ENCODE measurements at places on chromosomes 12 and 14.

DNA sequence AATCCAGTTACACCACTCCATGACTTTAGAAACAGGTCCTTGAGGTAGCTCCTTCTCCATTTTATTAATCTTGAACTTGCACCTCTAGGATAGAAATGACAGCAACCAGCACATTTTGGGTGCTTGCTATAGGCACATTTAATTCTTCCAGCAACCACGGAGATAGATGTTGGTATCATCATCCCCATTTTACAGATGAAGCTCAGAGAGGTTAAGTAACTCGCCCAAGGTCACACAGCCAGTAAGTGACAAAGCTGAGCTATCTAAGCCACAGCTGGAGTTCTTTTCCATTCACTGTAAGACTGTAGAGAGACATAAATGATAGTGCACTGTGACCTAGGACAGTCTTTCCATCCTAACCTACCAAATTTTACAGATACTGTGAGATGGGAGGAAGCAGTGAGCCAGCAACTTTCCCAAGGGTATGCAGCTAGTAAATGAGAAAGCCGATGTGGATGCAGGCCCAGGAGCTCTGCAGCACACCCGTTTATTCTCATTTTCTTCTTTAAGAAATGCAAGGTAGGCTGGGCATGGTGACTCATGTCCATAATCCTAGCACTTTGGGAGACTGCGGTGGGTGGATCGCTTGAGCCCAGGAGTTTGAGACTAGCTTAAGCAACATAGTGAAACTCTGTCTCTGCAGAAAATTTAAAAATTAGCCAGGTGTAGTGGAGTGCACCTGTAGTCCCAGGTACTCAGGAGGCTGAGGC is 103.2 kb downstream of the TBX5 start:
- H3K27me3 ChIP-seq = peaks cover 2% of the 10 kb centered on the region
- H3K4me3 ChIP-seq = no peak overlapping the region
- H3K4me1 ChIP-seq = no peaks in the 10 kb centered on the region
- no peak overlapping the region for H3K27ac ChIP-seq
- DNase-seq = no peak
- no peaks in the 10 kb centered on the region for H3K36me3 ChIP-seq

- no peak for DNase-seq
- no peak overlapping the region for H3K27ac ChIP-seq
- no peak overlapping the region for H3K4me3 ChIP-seq
- H3K36me3 ChIP-seq = no peaks in the 10 kb centered on the region
- H3K4me1 ChIP-seq = peaks cover 5% of the 10 kb centered on the region
Measured at GRCh38 chr14:23548351-23549318, 2.9 kb downstream of the ZFHX2 start.

- H3K27me3 ChIP-seq = no peaks in the 10 kb centered on the region
- peaks cover 33% of the 10 kb centered on the region for H3K36me3 ChIP-seq
- no peak for DNase-seq
- H3K27ac ChIP-seq = no peak overlapping the region
- no peak overlapping the region for H3K4me3 ChIP-seq
Measured at GRCh38 chr12:71892059-71892458, 46.6 kb upstream of the TPH2 start.

DNA sequence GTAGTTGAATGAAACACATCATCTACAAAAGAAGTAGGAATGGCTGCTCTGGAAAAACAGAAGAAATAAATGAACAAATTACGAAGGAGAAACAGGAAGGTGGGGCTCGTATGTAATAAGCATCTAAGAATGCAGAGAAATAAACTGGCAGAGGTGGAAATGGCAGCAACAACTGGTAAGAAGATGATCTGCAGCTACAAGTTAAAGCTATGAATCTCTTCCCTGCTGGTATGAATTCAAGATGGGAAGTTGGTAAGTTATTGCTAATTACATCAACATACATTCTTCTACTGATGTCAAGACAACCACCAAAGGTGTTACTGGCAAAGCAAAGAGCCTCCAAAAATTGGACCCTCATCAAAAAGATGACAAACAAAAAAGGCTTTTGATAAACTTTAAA is 59.8 kb downstream of the HECTD4 start:
- no peaks in the 10 kb centered on the region for H3K27me3 ChIP-seq
- no peak overlapping the region for H3K4me3 ChIP-seq
- no peak for DNase-seq
- H3K27ac ChIP-seq = no peak overlapping the region
- H3K4me1 ChIP-seq = peaks cover 7% of the 10 kb centered on the region
- H3K36me3 ChIP-seq = no peaks in the 10 kb centered on the region

DNA sequence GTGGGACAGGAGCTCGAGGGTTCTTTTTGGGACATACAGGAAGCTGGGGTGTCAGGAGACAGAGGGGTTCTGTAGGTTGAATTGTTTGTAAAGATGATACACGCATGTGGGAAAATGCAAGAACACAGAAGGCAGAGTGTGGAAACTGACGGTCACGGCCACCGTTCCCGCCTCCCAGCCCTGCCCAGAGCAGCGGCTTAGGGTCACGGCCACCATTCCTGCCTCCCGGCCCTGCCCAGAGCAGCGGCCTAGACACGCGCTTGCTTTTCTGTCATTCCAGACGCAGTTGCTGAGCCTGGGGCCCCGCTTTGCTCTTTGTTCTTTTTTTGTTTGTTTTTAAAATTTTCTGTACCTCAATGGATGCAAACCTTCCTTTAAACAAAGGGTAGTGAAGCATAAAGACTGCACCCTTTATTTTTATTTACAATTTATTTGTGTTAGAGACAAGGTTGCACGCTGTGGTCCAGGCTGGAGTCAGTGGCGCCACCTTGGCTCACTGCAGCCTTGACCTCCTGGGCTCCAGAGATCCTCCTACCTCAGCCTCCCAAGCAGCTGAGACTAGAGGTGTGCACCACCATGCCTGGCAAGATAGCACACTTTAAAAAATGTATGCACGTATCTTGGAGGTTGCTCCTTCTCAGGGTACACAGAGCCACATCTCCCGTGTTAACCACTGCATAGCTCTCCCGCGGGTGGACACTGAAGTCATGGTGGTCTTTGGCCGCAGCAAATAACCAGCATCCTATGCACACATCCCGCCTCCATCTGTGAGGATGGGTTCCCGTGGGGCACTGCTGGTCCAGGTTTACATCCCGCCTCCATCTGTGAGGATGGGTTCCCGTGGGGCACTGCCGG is 142.3 kb downstream of the ADGRD1 start:
- peak; percentile 1 for DNase-seq
- H3K4me3 ChIP-seq = no peak overlapping the region
- H3K4me1 ChIP-seq = peaks cover 17% of the 10 kb centered on the region
- H3K36me3 ChIP-seq = no peaks in the 10 kb centered on the region
- H3K27ac ChIP-seq = no peak overlapping the region
- H3K27me3 ChIP-seq = peaks cover 3% of the 10 kb centered on the region

DNA sequence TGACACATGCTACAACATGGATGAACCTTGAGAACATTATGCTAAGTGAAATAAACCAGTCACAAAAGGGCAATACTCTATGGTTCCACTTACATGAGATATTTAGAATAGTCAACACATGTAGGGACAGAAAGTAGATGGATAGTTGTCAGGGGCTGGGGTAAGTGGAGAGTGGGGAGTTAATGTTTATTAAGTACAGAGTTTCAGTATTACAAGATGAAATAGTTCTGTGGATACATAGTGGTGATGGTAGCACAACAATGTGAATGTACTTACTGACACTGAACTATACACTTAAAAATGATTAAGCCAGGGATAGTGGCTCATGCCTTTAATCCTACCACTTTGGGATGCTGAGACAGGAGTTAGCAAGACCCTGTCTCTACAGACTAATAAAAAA is 8.7 kb downstream of the NUP107 start:
- H3K27me3 ChIP-seq = no peaks in the 10 kb centered on the region
- H3K4me1 ChIP-seq = no peaks in the 10 kb centered on the region
- peaks cover 63% of the 10 kb centered on the region for H3K36me3 ChIP-seq
- no peak overlapping the region for H3K27ac ChIP-seq

DNA sequence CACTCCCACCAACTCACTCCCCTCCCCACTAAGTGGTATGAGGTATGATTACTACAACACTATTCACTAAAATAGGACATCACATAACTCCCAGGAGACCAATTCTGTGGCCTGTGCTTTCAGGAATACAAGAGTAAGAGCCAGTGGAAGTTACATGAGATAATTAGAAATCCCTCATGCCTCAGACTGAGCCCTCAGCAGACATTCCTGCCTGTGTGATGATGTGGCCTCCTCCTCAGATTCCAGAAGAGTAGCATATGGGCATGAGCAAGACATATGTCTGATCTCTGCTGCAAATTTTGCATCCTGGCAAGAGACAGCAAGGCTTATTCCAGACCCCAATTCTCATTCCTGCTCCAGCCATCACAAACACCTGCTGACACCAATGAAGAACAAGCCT is 46.0 kb upstream of the BMP4 start:
- H3K36me3 ChIP-seq = no peaks in the 10 kb centered on the region
- no peaks in the 10 kb centered on the region for H3K4me1 ChIP-seq
- no peak overlapping the region for H3K27ac ChIP-seq
- DNase-seq = no peak
- no peaks in the 10 kb centered on the region for H3K27me3 ChIP-seq

DNA sequence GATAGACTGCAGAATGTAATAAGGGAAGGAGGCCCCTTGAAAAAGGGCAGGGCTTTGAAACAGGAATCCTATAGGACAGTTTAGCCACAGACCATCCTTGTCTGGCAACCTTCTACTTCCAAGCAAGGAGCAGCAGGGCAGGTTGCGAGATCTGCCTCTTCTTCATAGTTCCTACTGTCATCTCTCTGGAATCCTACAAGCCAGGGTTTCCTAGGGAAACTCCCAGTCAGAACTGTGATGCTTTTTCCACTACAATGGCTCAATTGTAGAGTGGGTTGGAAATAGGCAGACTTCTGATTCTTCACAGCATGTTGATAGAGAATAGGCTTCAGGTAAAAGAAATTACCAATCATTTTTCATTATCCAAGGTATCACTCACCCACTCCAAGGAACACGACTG is 186.3 kb downstream of the DACT1 start:
- no peaks in the 10 kb centered on the region for H3K4me1 ChIP-seq
- no peak overlapping the region for H3K4me3 ChIP-seq
- DNase-seq = no peak
- H3K27ac ChIP-seq = no peak overlapping the region
- H3K36me3 ChIP-seq = no peaks in the 10 kb centered on the region
- peaks cover 3% of the 10 kb centered on the region for H3K27me3 ChIP-seq

DNA sequence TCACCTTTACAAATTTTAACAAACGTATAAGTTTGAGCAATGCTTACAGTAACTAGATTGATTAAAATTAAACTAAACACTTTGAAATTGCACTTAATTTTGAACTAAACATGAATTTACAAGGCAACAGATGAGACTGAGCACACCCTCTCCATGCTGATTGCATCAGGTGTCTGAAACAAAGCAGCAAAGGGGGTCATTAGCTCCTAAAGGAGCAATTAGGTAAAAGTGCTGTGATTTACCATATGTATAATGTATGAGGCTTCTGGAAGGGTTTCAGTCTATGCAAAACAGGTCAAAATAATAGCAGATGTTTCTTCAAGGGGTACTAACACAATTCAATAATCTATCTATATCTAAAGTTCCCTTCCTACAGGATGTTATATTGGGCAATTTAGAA is 98.8 kb upstream of the LMNTD1 start:
- no peak for DNase-seq
- H3K36me3 ChIP-seq = no peaks in the 10 kb centered on the region
- H3K4me1 ChIP-seq = peaks cover 6% of the 10 kb centered on the region

GRCh38 chr12:1576410-1577241 is 17.8 kb downstream of the FBXL14 start:
- no peak for DNase-seq
- no peaks in the 10 kb centered on the region for H3K36me3 ChIP-seq
- no peaks in the 10 kb centered on the region for H3K4me1 ChIP-seq
- no peak overlapping the region for H3K27ac ChIP-seq

- no peaks in the 10 kb centered on the region for H3K27me3 ChIP-seq
- DNase-seq = peak; percentile 51
- H3K27ac ChIP-seq = peak overlapping the region; percentile 82
- H3K4me1 ChIP-seq = peaks cover 59% of the 10 kb centered on the region
- peaks cover 2% of the 10 kb centered on the region for H3K36me3 ChIP-seq
Measured at GRCh38 chr14:65206448-65207096, 104.3 kb upstream of the MAX start.

DNA sequence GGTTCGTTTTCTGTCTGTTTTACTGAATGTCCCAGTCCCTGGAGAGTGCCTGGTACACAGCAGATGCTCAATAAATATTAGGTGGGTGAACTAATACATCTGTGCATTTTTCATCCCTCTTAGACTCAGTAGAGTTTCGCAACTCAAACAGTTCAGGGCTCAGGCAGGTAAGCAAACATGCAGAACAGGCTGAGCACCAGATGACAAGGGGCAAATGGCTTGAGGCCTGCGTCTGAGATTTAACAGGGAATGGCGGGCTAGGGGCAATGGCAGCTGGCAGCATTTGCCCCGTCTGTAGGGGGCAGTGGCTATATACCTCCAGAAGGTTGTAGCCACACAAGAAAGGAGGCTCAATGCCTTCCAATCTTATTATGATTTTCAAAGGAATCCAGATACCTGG is 8.6 kb upstream of the RAN start:
- H3K27me3 ChIP-seq = no peaks in the 10 kb centered on the region
- H3K4me1 ChIP-seq = peaks cover 9% of the 10 kb centered on the region
- no peak overlapping the region for H3K4me3 ChIP-seq
- no peak for DNase-seq
- peaks cover 2% of the 10 kb centered on the region for H3K36me3 ChIP-seq

DNA sequence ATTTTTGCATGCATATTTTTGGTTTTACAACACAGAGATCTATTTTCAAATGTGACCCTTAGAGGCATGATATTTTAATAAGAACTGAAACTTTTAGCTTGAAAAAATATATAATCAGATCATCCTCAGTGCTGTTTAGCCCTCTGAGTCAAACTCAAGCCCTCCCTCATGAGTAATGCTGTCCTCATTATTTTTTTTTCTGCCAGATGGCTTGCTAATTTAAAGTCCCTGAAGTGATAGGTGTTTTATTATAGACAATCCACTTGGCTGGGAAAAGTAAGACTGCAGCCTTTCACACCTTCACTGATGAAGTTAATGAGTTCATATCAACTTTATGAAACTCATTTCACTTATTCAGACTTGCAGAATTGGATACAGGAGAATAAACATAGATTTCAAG is 227.7 kb downstream of the SLC16A7 start:
- no peaks in the 10 kb centered on the region for H3K36me3 ChIP-seq
- H3K4me3 ChIP-seq = no peak overlapping the region
- peaks cover 2% of the 10 kb centered on the region for H3K4me1 ChIP-seq
- H3K27me3 ChIP-seq = no peaks in the 10 kb centered on the region

DNA sequence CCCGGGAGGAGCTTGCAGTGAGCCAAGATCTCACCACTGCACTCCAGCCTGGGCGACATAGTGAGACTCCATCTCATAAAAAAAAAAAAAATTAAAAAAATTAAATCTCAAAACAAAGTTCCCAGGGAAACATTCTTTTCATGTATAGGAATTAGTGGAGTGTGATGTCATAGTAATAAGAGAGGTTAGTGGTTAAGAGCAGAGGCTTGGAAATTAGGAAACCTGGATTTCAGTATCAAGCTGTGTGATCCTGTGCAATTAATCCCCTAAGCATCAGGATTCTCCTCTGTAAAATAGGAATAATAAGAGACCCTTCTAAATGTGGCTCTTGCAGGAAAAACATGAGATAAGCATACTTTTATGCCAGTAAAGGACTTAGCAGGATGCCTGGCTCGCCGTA is 3.1 kb upstream of the TXNRD1 start:
- H3K27me3 ChIP-seq = peaks cover 4% of the 10 kb centered on the region
- no peaks in the 10 kb centered on the region for H3K36me3 ChIP-seq
- no peak overlapping the region for H3K4me3 ChIP-seq
- DNase-seq = no peak
- H3K27ac ChIP-seq = no peak overlapping the region

All from activated CD4-positive, alpha-beta T cell treated with anti-CD3 and anti-CD28 coated beads for 36 hours (primary cell).